ENCODE measurements at places on chromosomes 2 and 18.

GRCh38 chr2:2586068-2586776, 255.1 kb upstream of the MYT1L start:
- no peak for DNase-seq

GRCh38 chr18:52402814-52403213, 62.8 kb downstream of the DCC start:
- no peak for DNase-seq

GRCh38 chr2:154698296-154698720, at the start of gene KCNJ3:
Gene KCNJ3 (plus strand): TSS chr2:154698695. CDS start chr2:154698776, 81 bp downstream.
- DNase-seq: peak; percentile 18

DNA sequence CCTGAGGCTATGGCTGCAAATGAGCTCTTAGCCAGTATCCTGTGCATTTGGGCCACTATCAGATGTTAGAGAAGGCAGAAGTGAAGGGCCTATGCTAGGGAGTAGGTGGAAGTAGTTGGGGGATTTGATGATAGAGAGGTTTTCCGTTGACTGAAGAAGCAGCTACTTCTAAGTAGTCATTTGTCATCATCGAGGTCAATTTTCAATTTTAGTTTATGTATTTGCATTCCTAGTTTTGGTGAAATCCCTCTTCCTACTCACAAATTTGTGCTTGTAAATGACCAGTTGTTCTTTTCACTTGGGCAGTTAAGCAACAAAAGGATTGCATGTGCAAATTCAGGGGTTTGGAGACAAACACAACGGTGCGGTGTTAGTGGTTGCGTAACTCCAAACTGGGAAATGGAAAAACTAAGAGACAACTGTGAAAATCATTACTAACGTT, 48.5 kb upstream of the PELI1 start:
- DNase-seq: no peak

DNA sequence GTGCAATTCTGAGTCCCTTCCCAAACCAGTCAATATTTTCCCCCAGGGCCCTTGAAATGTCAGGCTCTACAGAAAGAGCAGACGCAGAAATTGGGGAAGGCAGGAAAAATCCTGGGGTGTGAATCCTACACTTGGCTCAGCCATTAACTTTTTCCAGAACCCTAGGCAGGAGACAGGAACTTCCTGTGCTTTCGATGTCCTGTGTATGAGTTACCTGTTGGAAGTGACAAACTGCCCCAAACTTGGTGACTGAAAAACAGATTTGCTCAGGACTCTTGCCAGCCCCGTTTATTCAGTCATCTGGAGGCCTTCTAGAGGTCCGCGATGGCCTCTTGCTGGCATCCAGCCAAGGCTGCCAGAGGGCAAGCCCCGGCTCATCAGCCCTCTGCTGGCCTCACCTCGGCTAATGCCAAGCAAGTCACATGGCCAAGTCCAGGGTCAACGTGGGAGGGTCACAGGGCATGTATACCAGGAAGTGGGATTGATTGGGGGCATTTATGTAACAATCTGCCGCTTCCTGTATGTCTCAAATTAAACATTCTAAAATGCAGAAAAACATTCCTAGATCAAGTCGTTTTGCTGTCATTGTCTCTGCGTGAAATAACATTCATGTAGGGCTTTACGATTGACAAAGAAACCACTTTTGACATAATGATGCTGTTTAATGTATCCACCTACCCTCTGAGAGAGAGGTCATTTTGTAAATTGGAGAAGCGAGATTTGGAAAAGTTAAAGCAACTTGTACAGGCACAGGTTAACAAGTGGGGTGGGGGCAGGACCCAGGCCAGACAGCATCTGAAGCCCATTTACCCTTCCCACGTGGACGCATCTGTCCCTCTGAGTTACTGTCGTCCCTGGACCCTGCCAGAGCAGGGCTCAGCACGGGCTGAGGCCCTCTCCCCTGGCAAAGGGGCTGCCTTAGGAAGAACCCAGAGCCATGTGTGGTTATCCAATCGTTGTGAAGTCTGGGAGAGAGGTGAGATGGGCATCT, 179.4 kb downstream of the INHBB start:
- DNase-seq: no peak
